ENCODE measurements at places on chromosomes 6 and 20.

GRCh38 chr6:16355699-16356446 lies 117.5 kb downstream of the GMPR start:
- DNase-seq = no peak

- DNase-seq = no peak
These were observed 224.5 kb downstream of the FOXC1 start for GRCh38 chr6:1834207-1834606.

GRCh38 chr6:107656401-107656800 lies 166.5 kb downstream of the SOBP start:
- DNase-seq = no peak

- no peak for DNase-seq
These were observed 201.5 kb upstream of the ZNF217 start for GRCh38 chr20:53795170-53795569.

DNA sequence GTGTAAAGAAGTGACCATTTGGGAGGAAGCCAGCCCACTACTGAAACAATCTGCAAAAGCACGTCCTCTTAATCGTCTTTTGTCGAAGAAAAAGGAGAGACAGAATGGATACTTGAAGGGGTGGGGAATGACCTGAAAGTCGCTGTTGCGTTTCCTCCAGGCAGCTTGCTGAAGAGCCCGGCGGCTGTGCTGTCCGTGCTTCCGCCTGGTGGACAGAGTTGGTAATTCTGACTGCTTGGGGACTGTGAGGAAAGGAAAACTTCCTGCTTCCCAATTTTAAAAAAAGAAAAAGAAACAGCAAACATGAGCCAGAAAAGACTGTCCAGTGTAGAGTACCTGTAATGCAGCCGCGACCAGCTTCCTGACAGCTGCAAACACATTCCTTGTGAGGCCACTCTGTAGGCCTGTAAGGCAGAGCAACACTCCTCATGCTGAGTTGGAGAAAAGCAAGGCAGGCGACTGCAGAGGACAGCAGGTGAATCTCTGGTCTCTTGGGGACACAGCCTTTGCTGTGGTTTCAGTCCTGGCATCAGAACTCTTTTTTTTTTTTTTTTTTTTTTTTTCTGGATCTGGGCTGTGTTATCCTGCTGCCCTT lies 251.1 kb upstream of the TBX18 start:
- no peak for DNase-seq

DNA sequence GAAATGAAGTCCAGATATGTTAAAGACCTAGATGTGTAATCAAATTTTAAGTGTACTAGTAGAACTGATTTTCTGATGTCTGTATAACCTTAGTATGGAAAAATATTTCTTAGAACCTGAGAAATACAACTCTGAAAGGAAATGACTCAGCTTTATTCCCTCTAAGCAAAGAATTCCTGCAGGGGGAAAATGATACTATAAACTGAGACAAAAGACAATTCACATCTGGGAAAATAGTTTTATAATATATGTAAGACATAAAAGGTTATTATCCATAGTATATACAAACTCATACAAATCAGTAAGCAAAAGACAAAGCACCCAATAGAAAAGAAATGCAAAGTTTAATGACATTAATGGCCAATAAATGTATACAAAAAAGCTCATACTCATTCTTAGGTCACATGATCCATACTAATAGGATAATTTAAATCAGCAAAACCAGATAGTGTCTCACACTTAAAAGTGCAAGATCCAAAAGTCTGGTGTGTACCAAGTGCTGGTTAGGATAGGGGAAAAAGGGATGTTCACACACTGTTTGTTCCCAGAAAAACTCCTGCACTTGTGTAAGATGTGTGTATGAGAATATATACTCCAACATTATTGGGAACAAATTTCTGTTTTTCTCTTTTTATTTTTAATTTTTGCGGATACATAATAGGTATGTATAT lies 22.6 kb downstream of the RNF217 start:
- no peak for DNase-seq

GRCh38 chr6:1856381-1856780 lies 246.7 kb downstream of the FOXC1 start:
- no peak for DNase-seq

DNA sequence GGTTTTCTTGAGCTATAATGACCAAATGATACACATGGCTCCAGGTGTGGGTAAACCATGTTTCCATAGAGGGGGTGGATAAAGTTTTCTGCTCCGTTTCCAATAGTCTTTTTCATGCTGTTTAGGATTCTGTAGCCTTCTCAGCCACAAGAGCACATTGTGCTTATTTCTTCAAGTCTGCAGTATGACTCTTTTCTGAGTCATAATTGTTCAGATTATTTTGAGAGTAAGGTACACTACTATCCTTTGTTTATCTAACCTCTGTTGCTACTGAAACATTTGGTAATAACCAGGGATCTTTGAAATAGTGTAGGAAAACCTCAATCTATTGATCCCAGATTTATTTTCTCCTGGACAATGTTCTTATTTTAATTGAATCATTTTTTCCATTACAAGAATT lies 247.9 kb upstream of the BMP2 start:
- DNase-seq = no peak

- DNase-seq = no peak
These were observed 303.9 kb upstream of the SGK1 start for GRCh38 chr6:134621858-134622257.

- DNase-seq = no peak
These were observed 22.3 kb downstream of the PPP1R16B start for GRCh38 chr20:38827770-38828281.

DNA sequence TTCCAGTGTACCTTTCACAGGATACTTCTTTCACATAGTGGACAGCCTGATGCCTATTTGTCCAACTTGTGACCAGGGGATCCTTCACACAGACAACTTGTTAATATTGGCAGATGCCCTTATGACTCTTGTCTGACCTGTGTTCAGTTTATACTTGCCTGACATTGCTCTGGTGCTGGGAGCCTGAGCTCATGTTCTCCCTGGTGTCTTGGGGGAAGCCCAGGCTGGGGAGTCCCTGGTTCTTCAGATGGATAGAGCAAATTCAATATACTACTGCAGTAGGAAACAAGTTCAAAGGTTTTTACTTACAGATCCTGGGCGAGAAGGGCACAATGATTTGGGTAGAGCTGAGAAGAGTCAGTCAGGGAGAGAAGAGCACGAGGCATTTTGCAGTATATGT lies 76.1 kb downstream of the NKAIN2 start:
- DNase-seq = no peak

DNA sequence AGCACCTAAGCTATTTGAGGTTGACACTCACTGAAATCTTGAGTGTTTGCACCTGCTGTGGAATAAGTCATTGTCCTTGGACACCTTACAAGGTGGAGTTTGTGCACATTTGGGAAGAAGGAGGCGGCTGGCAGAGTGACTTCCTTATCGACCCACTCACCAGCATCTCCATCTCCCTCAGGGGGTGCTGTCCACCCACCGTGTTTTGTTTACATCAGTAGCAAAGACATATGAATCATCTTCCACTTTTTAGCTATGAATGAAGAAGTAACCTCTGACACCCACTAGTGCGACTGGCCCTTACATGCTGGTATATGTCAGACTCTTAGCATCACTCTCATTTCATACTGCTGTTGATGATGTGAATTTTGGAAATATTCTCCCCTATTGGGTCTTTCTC lies 119.5 kb upstream of the SGK1 start:
- no peak for DNase-seq

GRCh38 chr6:2990248-2990931 lies 9.3 kb upstream of the NQO2 start:
- no peak for DNase-seq

DNA sequence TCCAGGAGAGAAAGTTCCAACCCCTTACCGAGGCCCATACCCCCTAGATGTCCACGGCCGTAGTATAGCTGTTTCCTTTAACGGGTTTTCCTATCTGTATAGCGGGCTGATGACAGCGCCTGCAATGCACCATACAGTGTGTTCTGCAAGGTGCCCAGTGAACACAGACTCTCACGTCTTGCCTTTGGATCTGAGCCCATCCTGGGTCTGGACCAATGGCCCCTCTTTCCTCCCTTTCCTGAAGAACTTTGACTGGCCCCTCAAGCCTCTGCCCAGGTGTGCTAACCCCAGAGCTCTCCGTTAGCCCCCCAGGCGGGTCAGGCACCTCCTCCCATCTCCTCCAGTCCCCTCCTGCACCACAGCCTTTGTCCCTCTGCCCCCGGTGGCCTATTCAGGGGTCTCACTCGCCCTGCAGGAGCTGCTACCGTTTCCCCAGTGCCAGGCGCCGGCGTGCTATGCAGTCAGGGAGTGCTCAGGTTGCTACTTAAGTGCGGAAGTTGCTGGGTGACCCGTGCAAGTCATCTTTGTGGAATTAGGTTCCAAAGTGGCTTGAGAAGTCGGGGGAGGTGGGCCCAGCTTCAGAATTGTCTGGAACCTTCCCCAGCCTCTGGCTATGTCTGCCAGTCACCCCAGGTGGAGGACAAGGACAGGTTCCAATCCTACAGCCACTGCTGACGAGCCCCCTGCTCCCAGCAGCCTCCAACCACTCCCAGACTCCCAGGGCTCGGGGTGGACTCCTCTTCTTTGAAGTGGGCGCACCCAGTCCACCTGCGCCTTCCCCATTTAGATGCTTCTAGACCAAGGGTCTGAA lies 35.0 kb upstream of the ZBP1 start:
- no peak for DNase-seq

- DNase-seq = no peak
These were observed 31.7 kb downstream of the MAP3K4 start for GRCh38 chr6:161023316-161023715.

- peak; percentile 16 for DNase-seq
These were observed 27.5 kb upstream of the BCLAF1 start for GRCh38 chr6:136317021-136317694.

- no peak for DNase-seq
These were observed 25.8 kb upstream of the SEC63 start for GRCh38 chr6:107983811-107984210.

DNA sequence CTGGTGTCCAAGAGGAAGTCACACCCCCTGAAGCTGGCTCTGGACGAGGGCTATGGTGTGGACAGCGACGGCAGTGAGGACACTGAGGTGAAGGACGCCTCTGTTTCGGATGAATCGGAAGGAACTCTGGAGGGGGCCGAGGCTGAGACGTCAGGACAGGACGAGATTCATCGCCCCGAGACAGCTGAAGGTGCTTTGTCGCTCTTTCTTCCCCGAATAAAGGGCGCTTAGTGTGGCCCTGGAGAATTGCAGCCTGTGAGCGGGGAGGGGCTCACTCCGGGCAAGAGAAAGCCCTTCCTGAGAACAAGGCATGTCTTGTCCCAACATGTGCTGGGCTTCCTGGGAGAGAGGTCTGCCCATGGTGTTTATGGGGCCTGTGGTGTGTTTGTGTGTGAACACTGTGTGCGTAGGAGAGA lies 41.4 kb downstream of the MYT1 start:
- DNase-seq = no peak

DNA sequence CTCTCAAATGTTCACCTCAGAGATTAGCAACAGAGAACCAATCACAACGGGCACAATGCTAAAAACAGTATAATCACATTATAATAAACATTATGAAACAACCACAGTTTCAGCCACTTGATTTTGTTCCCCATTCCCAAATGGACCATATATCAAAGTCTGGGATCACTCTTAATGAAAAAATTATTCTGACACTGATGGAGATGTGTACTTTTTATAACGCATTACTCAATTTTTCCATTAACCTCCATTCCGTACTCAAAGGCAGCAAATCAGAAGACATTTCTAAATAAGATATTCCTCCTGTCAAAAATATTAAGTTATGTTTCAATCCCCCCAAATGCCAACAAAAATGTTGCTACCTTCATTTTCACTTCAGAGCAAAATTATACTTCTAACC lies 2.8 kb downstream of the CPNE1 start:
- no peak for DNase-seq

GRCh38 chr6:154306696-154307095 lies 49.9 kb downstream of the IPCEF1 start:
- DNase-seq = no peak

- DNase-seq = no peak
These were observed 698.8 kb downstream of the DOK5 start for GRCh38 chr20:55174172-55174571.
